ENCODE measurements at places on chromosomes 7 and 10. TPM values are rescaled to one million over a fixed set of nuclear protein-coding genes. Genes with fewer than 3 reads are reported as not detected.

The LIPF gene
- not detected for total RNA-seq

GRCh38 chr7:55513868-55514267 is 58.4 kb downstream of the VOPP1 start:
- no peak for DNase-seq
- H3K27me3 ChIP-seq: no peaks in the 10 kb centered on the region
- H3K4me1 ChIP-seq: peaks cover 49% of the 10 kb centered on the region
- no peak overlapping the region for H3K27ac ChIP-seq

The CPN1 gene
- total RNA-seq: not detected

GRCh38 chr10:28796606-28797512 is 119.5 kb downstream of the BAMBI start:
- H3K27me3 ChIP-seq: no peaks in the 10 kb centered on the region
- H3K4me1 ChIP-seq: no peaks in the 10 kb centered on the region
- H3K4me3 ChIP-seq: no peak overlapping the region
- H3K27ac ChIP-seq: no peak overlapping the region
- no peaks in the 10 kb centered on the region for H3K36me3 ChIP-seq

GRCh38 chr10:50362547-50363125 is 111.3 kb upstream of the ASAH2 start:
- H3K4me3 ChIP-seq: no peak overlapping the region
- peaks cover 43% of the 10 kb centered on the region for H3K36me3 ChIP-seq
- DNase-seq: no peak
- H3K27me3 ChIP-seq: no peaks in the 10 kb centered on the region

DNA sequence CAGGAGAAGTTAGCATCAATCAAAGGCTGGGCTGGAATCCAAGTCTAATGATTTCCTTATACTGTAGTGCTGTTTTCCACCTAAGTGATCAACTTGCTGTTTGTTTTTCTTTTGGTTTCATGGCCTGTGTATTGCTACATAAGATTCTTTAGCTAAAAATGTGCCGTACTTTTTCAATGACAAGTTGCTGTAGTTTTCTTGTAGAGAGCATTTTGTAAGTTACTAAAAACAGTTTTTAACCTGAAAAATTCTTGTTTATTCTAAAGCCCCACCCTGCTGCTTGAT is 1.3 kb downstream of the HELLS start:
- H3K4me1 ChIP-seq: peaks cover 43% of the 10 kb centered on the region
- peak overlapping the region; percentile 85 for H3K27ac ChIP-seq
- H3K4me3 ChIP-seq: peak overlapping the region; percentile 99
- H3K36me3 ChIP-seq: peaks cover 23% of the 10 kb centered on the region
- H3K27me3 ChIP-seq: no peaks in the 10 kb centered on the region

DNA sequence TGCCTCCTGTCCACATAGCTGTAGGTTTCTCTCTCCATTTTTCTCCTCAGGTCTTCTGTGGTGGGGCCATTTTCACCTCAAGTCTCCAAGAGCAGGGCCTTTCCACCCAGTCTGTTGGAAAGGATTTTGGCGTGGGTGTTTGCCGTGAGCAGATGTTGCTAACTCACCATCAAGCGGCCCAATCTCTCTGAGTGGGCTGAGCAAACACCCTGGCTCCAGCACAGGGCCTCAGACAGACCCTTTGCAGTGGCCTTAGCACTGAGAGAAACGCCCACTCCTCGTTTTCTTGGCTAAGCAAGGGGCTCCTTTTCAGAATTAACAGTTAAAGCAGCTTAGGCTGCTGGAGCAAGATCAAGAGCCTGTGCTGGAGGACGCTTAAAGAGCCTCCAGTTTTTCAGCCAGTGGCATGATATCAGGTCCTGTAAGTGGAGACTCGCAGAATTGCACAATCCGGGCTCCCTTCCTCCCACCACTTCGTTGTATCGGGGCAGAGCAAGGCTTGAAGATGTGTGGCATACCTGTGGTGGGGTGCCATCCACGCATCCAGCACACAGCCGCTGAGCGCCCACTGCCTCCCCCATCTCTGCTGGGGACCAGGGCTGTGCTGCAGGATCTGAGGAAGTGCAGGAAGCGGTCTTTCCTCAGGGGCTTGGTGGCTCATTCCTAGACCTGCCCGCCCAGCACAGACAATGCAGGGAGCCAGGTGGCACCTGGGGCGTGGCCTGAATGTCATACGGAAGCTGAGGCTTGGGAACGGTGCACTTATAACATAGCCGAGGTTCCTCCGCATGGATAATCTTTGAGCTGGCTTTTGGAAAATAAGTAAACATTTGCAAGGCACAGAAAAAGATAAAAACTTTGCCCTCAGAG is 142.7 kb downstream of the ADARB2 start:
- H3K36me3 ChIP-seq: no peaks in the 10 kb centered on the region
- DNase-seq: no peak
- no peak overlapping the region for H3K27ac ChIP-seq
- no peaks in the 10 kb centered on the region for H3K27me3 ChIP-seq
- no peak overlapping the region for H3K4me3 ChIP-seq

The UPK3B gene
- 0.83 TPM for total RNA-seq

The ATP6V0A4 gene
- 0.23 TPM for total RNA-seq

The COL17A1 gene
- total RNA-seq: not detected

DNA sequence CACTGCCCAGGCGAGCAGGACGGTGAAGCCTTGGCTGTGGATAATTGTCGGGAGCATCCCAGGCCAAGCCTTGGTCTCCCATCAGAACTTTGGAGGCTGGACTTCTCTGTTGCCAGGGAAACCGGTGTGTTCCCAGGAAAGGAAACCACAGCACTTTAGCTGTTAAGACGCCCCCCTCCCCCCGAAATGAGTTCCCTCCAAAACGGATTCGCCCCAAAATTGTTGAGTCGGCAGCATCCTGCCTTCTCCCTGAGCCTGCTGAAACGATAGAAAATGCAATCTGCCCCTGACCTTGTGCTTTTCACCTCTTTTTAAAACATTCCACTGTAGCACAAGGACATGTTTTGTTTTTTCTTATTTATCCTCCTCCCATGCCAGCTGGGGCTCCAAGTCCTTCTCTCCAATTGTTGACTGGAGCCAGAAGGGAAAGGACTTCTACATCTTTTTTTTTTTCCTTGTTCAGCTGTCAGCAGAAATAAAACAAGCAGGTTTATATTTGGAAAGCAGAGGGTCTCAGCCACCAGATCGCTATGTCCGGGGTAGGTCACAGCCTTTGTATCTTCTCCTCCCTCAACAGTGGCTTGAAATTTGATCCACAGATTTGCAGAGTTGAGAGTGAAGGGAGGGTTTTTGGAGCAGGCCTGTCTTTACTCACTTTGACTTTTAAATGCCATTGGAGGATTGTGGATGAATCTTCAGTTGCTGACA is 116.5 kb downstream of the ZMIZ1 start:
- H3K4me1 ChIP-seq: no peaks in the 10 kb centered on the region
- no peaks in the 10 kb centered on the region for H3K27me3 ChIP-seq
- no peaks in the 10 kb centered on the region for H3K36me3 ChIP-seq
- H3K27ac ChIP-seq: no peak overlapping the region
- DNase-seq: no peak

GRCh38 chr7:143329471-143330170 is 13.7 kb downstream of the CLCN1 start:
- DNase-seq: no peak
- no peak overlapping the region for H3K27ac ChIP-seq
- H3K4me3 ChIP-seq: no peak overlapping the region
- H3K27me3 ChIP-seq: peaks cover 4% of the 10 kb centered on the region
- no peaks in the 10 kb centered on the region for H3K36me3 ChIP-seq

The HMX3 gene
- total RNA-seq: not detected

- H3K4me1 ChIP-seq: no peaks in the 10 kb centered on the region
- H3K27me3 ChIP-seq: no peaks in the 10 kb centered on the region
- H3K36me3 ChIP-seq: no peaks in the 10 kb centered on the region
- no peak overlapping the region for H3K27ac ChIP-seq
Observed at GRCh38 chr7:103944230-103944900, 45.1 kb downstream of the RELN start.

The ZNF488 gene
- 0.08 TPM for total RNA-seq

- H3K27me3 ChIP-seq: no peaks in the 10 kb centered on the region
- H3K4me1 ChIP-seq: peaks cover 64% of the 10 kb centered on the region
- peaks cover 92% of the 10 kb centered on the region for H3K36me3 ChIP-seq
- H3K4me3 ChIP-seq: no peak overlapping the region
- DNase-seq: no peak
- H3K27ac ChIP-seq: no peak overlapping the region
Observed at GRCh38 chr10:73765066-73765465, 16.8 kb upstream of the CHCHD1 start.

DNA sequence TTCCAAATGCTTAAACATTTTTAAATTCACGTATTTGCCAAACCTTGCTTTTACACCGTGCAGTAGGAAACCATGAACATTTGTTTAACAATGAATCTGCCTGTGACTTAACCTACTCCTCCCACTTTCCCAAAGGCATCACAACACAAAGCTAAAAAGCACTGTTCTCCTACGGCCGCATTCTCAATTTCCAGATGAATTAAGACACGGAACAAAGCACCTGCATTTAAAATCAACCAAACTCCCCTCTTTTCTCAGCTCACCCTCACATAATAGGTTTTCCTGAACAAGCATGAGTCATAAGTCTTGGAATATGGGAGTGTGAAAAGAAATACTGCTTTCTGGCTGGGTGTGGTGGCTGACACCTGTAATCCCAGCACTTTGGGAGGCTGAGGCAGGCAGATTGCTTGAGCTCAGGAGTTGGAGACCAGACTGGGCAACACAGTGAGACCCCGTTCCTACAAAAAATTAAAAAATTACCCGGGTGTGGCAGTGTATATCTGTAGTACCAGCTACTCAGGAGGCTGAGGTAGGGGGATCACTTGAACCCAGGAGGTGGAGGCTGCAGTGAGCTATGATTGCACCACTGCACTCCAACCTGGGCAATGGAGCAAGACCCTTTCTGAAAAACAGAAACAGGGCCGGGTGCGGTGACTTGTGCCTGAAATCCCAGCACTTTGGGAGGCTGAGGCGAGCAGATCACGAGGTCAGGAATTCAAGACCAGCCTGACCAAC is 51.7 kb upstream of the CYTH3 start:
- no peaks in the 10 kb centered on the region for H3K27me3 ChIP-seq
- H3K36me3 ChIP-seq: no peaks in the 10 kb centered on the region
- H3K4me1 ChIP-seq: peaks cover 2% of the 10 kb centered on the region
- no peak overlapping the region for H3K27ac ChIP-seq
- no peak for DNase-seq

The CHN2 gene
- total RNA-seq: 6.8 TPM

- no peaks in the 10 kb centered on the region for H3K27me3 ChIP-seq
- H3K36me3 ChIP-seq: no peaks in the 10 kb centered on the region
- no peak for DNase-seq
- no peaks in the 10 kb centered on the region for H3K4me1 ChIP-seq
Observed at GRCh38 chr7:28598586-28598985, 186.3 kb downstream of the CREB5 start.

GRCh38 chr10:3787816-3788215 is 2.8 kb upstream of the KLF6 start:
- H3K27ac ChIP-seq: no peak overlapping the region
- DNase-seq: no peak
- peaks cover 10% of the 10 kb centered on the region for H3K4me1 ChIP-seq
- H3K4me3 ChIP-seq: no peak overlapping the region
- peaks cover 38% of the 10 kb centered on the region for H3K36me3 ChIP-seq

The FLNC gene
- not detected for total RNA-seq

- no peak for DNase-seq
- H3K4me1 ChIP-seq: peaks cover 6% of the 10 kb centered on the region
- H3K27me3 ChIP-seq: peaks cover 5% of the 10 kb centered on the region
- no peak overlapping the region for H3K4me3 ChIP-seq
- no peaks in the 10 kb centered on the region for H3K36me3 ChIP-seq
- H3K27ac ChIP-seq: no peak overlapping the region
Observed at GRCh38 chr10:13268841-13269240, 31.0 kb downstream of the PHYH start.

DNA sequence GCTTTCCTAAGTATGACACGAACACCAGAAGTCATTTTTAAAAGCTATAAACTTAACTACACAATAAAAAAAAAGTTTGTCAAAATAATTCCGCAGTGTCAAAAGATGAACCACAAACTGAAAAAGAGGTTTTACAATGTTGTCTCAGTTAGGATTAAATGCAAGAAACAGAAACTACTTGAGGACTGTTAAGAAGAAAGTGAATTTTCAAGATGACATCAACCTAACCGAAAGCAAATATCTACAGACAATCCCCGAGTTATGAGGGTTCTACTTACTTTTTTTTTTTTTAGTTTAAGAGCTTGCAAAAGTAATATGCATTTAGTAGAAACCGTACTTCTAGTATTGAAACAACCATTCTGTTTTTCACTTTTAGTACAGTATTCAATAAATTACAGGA is 62.3 kb downstream of the TFPI2 start:
- H3K4me1 ChIP-seq: no peaks in the 10 kb centered on the region
- H3K36me3 ChIP-seq: no peaks in the 10 kb centered on the region
- no peak for DNase-seq
- H3K27ac ChIP-seq: no peak overlapping the region

Data from activated CD4-positive, alpha-beta memory T cell treated with anti-CD3 and anti-CD28 coated beads, Interleukin-2, amount 10 ng/mL, durations not matched to agents 7 days and 5 days (primary cell).